ENCODE measurements at places on chromosomes 3 and 15.

DNA sequence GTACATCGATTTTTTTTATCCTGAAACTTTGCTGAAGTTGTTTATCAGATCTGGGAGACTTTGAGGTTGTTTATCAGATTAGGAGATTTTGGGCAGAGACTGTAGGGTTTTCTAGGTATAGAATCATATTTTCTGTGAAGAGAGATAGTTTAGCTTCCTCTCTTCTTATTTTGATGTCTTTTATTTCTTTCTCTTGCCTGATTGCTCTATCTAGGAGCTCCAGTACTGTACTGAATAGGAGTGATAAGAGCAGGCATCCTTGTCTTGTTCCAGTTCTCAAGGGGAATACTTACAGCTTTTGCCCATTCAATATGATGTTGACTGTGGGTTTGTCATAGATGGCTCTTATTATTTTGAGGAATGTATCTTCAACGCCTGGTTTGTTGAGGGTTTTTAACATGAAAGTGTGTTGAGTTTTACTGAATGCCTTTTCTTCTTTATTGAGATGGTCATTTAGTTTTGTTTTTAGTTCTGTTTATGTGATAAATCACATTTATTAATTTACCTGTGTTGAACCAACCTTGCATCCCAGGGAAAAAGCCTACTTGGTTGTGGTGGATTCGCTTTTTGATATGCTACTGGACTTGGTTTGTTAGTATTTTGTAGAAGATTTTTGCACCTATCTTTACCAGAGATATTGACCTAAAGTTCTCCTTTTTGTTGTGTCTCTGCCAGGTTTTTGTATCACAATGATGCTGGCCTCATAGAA lies 14.9 kb upstream of the DNAAF4 start:
- no peak for DNase-seq

- DNase-seq = no peak
These were observed 213.0 kb downstream of the RORA start for GRCh38 chr15:61016087-61016486.

DNA sequence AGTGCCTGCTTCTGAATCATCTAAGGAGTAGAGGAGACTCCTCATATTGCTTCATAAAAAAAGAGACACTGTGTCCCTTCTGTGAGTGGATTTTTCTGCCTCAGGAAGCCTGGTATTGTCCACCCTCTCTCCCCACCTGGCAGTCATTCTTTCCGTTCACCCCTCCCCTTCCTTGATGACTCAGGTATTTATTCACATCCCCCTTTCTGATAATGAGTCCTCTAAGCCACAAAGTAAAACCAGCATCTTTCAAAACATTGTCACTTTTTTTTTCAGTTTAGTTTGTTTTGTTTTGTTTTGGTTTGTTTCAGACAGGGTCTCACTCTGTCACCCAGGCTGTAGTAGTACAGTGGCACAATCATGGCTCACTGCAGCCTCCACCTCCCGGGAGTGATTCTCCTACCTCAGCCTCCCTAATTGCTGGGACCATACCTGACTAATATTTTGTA lies 65.2 kb upstream of the UBE2E1 start:
- no peak for DNase-seq

GRCh38 chr15:41921167-41921566 lies 27.3 kb upstream of the SPTBN5 start:
- no peak for DNase-seq

DNA sequence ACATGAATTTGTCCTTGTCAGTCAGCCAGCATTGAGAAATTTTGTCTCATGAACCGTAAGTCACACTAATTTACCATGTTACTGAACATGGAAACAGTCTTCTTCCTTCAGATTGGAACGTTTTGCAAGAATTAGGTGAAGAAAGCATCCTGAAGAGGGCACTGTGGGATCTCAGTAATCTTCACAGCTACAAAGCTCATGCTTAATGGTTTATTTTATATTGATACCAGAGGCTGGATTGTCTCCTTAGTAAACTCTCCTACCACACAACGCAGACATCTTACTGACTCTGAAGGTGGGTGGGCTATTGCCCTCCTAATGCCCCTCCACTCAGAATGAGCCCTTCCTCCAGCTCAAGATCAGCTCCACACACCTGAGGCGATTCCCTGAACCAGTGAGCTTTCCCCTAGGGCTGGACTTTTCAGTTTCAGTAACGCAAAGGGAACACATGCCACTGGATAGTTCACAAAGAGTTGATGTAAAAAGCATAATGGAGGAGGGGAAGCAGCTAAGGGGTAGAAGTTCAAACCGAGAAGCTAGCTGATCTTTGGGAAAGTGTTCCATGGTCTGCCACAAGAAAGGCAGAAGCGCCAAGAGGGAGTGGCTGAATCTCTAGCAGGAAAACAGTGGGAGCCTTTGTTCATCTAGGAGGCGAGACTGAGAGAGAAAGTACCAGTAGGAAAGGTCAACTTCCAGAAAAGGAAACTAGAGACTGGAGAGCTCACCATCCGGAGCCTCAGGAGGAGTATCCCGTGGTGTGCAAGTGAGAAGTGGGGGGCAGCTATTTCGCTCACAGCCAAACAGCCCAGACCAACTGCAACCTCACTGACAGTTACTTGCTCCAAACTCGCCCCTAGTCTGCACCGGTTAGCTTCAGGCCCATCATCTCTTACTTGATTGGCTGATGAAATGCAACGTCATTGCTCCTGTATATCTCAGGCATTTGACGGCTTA lies at the start of gene SLC9C1:
Gene SLC9C1, minus strand, starts transcription at position 849 of the 954 bp plus-strand sequence. CDS start 7,425 bp downstream, outside the sequence.
- DNase-seq = peak; percentile 72

- no peak for DNase-seq
These were observed 39.9 kb downstream of the C3orf80 start for GRCh38 chr3:160265088-160265487.
